IMR-90 (cell line): ENCODE measurements at places on chromosomes 1 and 21. TPM values are rescaled to one million over a fixed set of nuclear protein-coding genes. Genes with fewer than 3 reads are reported as not detected.

DNA sequence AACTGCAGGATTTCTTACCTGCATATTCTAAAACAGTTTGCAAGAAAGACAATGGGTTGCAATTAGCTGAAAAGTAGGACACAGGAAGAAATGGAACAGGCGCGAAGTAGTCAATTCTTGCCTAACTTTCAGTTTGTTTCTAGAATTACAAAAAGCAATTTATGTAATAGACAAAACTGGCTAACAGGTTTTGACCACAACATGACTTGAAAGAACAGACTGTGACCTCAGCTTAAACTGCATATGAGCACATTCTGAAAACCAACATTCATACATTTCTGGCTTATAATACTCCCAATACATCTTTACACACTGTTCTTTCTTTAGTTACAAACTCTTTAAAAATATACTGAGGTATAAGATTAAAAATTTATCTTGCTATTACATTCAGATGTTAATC is 405.9 kb upstream of the B3GALT2 start:
- no peak overlapping the region for H3K4me3 ChIP-seq
- no peak overlapping the region for H3K27ac ChIP-seq
- no peaks in the 10 kb centered on the region for H3K36me3 ChIP-seq
- DNase-seq = no peak

DNA sequence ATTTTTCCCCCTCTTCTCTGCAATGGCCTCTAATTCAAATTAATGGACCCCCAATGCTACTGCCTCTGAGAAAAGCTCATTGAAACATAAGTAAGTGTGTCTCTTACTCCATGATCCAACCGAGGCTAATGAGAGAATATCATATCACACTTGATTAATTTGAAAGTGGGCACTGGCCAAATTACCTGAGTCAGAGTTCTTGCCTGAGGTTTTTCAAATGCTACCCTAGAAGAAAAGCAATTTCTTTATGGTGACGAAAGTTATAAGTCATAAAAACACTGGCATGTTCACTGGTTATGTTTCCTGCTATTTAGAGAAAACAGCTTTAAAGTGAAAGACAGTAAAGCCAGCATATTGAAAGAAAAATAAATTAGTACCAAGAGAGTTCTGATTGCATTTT is 368.8 kb upstream of the TMPRSS15 start:
- no peaks in the 10 kb centered on the region for H3K4me1 ChIP-seq
- no peaks in the 10 kb centered on the region for H3K27me3 ChIP-seq
- H3K27ac ChIP-seq = no peak overlapping the region
- no peak overlapping the region for H3K4me3 ChIP-seq
- H3K36me3 ChIP-seq = no peaks in the 10 kb centered on the region
- no peak for DNase-seq

- H3K27me3 ChIP-seq = no peaks in the 10 kb centered on the region
- DNase-seq = peak; percentile 94
- H3K27ac ChIP-seq = no peak overlapping the region
- H3K36me3 ChIP-seq = peaks cover 10% of the 10 kb centered on the region; the same call in 1 of the 2 replicates
- H3K4me3 ChIP-seq = no peak overlapping the region
These were observed 102.6 kb downstream of the KIAA0319L start for GRCh38 chr1:35454616-35455015.

GRCh38 chr1:27787895-27788294 is 14.9 kb downstream of the STX12 start:
- H3K4me3 ChIP-seq = no peak overlapping the region
- no peaks in the 10 kb centered on the region for H3K27me3 ChIP-seq
- DNase-seq = peak; percentile 68
- H3K27ac ChIP-seq = no peak overlapping the region
- peaks cover 5% of the 10 kb centered on the region for H3K4me1 ChIP-seq

GRCh38 chr1:106978477-106979322 is 77.8 kb upstream of the PRMT6 start:
- peak; percentile 9 for DNase-seq
- no peaks in the 10 kb centered on the region for H3K27me3 ChIP-seq
- H3K27ac ChIP-seq = no peak overlapping the region
- no peak overlapping the region for H3K4me3 ChIP-seq

DNA sequence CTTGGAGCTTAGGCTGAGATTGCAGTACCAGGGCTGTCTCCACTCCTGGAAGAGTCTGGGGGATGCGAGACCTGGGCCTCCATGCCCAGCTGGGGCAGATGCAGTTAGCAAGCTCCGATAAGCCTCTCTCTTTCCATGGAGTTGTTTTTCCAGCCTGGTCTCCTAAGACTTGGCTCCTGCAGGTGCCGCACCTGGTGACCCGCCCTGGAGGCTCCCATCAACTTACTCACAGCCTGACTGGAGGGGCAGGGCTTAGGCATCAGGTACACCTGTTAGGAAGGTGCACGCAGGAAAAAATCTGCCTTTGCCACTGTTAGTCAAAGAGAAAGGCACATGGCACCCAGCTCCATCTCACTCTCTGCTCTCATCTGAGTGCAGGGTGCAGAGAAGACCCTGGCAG is 198.1 kb upstream of the TMEM51 start:
- no peaks in the 10 kb centered on the region for H3K27me3 ChIP-seq
- DNase-seq = no peak
- H3K36me3 ChIP-seq = peaks cover 11% of the 10 kb centered on the region; the same call in 1 of the 2 replicates
- H3K27ac ChIP-seq = no peak overlapping the region
- peaks cover 12% of the 10 kb centered on the region for H3K4me1 ChIP-seq
- no peak overlapping the region for H3K4me3 ChIP-seq

DNA sequence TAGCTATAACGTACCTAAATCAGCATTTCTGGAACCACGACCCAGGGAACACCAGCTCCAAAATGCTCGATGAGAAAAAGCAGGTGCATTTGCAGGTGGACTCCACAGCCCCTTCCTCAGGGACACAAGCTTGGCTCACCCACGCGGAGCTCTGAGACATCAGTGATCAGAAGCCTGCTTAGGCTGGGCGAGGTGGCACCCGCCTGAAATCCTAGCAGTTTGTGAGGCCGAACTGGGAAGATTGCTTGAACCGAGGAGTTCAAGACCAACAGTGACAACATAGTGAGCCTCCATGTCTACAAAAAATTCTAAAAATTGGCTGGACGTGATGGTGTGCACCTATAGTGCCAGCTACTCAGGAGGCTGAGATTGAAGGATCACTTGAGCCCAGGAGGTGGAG is 2.5 kb upstream of the TSPEAR start:
- H3K27ac ChIP-seq = no peak overlapping the region
- peaks cover 71% of the 10 kb centered on the region for H3K27me3 ChIP-seq
- peaks cover 1% of the 10 kb centered on the region; the same call in 1 of the 2 replicates for H3K4me1 ChIP-seq
- no peaks in the 10 kb centered on the region for H3K36me3 ChIP-seq
- DNase-seq = no peak

- no peak overlapping the region for H3K27ac ChIP-seq
- H3K36me3 ChIP-seq = no peaks in the 10 kb centered on the region
- H3K4me1 ChIP-seq = no peaks in the 10 kb centered on the region
- DNase-seq = no peak
- H3K27me3 ChIP-seq = peaks cover 70% of the 10 kb centered on the region
- H3K4me3 ChIP-seq = no peak overlapping the region
These were observed 39.1 kb upstream of the KIF21B start for GRCh38 chr1:201062511-201063091.

DNA sequence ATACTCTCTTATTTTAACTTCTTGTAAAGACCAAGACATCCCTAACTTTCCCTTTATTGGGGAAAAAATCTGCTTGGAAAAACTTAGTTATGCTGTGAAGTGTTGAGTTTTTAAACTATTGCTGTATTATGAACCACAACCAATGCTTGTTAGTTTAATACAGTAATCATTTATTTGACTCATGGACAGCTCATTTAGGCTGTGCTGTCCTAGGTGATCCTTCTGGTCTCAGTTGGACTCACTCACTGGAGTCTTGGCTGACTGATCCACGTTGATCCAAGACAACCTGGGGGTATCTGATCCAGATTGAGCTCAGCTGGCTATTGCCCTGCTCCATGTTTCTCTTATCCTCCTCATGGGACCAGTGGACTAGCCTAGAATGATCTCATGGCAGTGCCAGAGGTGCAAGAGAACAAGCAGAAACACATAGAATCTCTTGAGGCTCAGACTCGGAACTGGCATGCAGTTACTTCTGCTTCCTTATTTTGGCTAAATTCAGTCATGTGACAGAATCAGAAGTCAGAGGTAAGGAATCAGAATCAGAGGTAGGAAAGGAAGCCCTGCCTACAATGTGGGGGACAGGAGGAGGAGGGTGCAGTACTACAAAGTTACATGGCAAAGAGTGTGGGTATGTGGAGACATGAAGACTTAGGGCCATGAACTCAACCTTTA is 156.5 kb downstream of the FGGY start:
- DNase-seq = peak; percentile 58
- H3K4me3 ChIP-seq = no peak overlapping the region
- peaks cover 1% of the 10 kb centered on the region for H3K4me1 ChIP-seq

FMO3 gene
- total RNA-seq = under 0.01 TPM in 1 of 2 replicates, not detected in the other

GRCh38 chr1:58227604-58228003 is 318.9 kb downstream of the OMA1 start:
- H3K4me3 ChIP-seq = no peak overlapping the region
- DNase-seq = no peak
- H3K27ac ChIP-seq = no peak overlapping the region
- no peaks in the 10 kb centered on the region for H3K27me3 ChIP-seq
- no peaks in the 10 kb centered on the region for H3K36me3 ChIP-seq

GRCh38 chr1:161726473-161727255 is 5.3 kb downstream of the FCRLB start:
- DNase-seq = peak; percentile 79
- H3K4me3 ChIP-seq = peak overlapping the region; percentile 98
- peak overlapping the region; percentile 91 for H3K27ac ChIP-seq
- H3K27me3 ChIP-seq = no peaks in the 10 kb centered on the region

TGFB2 gene
- total RNA-seq = 3.8 and 5.3 TPM in 2 replicates

DNA sequence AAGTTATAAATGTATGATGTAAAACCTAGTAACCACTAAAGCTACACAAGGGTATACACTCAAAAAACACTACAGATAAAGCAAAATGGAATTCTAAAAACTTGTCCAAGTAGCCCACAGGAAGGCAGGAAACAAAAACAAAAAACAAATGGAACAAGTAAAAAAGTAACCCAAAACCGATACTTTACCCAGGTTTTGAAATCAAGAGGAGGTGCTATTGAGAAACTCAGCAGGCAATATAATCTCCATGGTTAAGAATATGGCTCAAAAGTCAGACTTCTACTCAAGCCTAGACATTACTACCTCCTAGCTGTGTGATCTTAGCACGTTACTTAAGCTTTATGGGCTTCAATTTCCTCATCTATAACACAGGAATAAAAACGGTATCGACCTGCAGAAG is 13.3 kb downstream of the RBBP5 start:
- H3K36me3 ChIP-seq = peaks cover 26% of the 10 kb centered on the region
- H3K4me1 ChIP-seq = no peaks in the 10 kb centered on the region
- no peak overlapping the region for H3K4me3 ChIP-seq
- DNase-seq = no peak

- no peak overlapping the region for H3K4me3 ChIP-seq
- peaks cover 2% of the 10 kb centered on the region; the same call in 1 of the 2 replicates for H3K4me1 ChIP-seq
- no peak overlapping the region for H3K27ac ChIP-seq
- no peak for DNase-seq
These were observed 8.7 kb upstream of the CADM3 start for GRCh38 chr1:159162516-159163265.

ISG15 gene
- 92.2 and 105 TPM in 2 replicates for total RNA-seq

DNA sequence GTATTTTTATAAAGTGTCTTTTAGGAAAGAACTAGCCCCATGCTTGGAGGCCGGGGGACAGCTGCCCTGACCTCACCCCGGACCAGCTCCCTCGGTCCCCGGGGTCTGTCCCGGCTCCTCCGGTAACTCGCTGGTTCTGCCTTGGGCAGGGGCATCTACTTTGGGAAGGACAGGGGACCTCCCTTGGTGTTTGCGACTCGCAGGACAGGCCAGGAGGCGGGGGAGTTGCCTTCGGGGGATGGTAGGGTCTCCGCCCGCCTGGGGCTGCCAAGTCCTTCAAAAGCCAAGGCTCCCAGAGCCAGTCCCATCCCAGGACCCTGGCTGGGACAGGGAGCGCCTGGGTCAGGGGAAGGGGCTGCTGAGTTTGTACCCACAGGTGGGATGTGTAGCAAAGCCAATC is 157.9 kb downstream of the PEX14 start:
- no peak overlapping the region for H3K4me3 ChIP-seq
- H3K4me1 ChIP-seq = peaks cover 9% of the 10 kb centered on the region
- peaks cover 4% of the 10 kb centered on the region; the same call in 1 of the 2 replicates for H3K27me3 ChIP-seq

GRCh38 chr1:38047603-38048141 is 1.1 kb upstream of the POU3F1 start:
- peak; percentile 56 for DNase-seq
- H3K4me3 ChIP-seq = peak overlapping the region; percentile 48
- peaks cover 69% of the 10 kb centered on the region for H3K27me3 ChIP-seq
- no peak overlapping the region for H3K27ac ChIP-seq
- H3K36me3 ChIP-seq = no peaks in the 10 kb centered on the region

SLAMF6 gene
- total RNA-seq = not detected in 2 replicates

- no peaks in the 10 kb centered on the region for H3K4me1 ChIP-seq
- H3K27me3 ChIP-seq = no peaks in the 10 kb centered on the region
- H3K4me3 ChIP-seq = no peak overlapping the region
- no peak for DNase-seq
- H3K36me3 ChIP-seq = no peaks in the 10 kb centered on the region
These were observed 1514.2 kb downstream of the MRPL39 start for GRCh38 chr21:24093032-24093431.

- no peaks in the 10 kb centered on the region for H3K27me3 ChIP-seq
- H3K36me3 ChIP-seq = no peaks in the 10 kb centered on the region
- DNase-seq = no peak
- H3K4me3 ChIP-seq = no peak overlapping the region
These were observed 36.4 kb downstream of the ELK4 start for GRCh38 chr1:205595435-205595834.

GRCh38 chr21:31078796-31079195 is 40.5 kb upstream of the KRTAP19-8 start:
- H3K36me3 ChIP-seq = no peaks in the 10 kb centered on the region
- H3K4me1 ChIP-seq = no peaks in the 10 kb centered on the region
- no peak overlapping the region for H3K27ac ChIP-seq
- no peaks in the 10 kb centered on the region for H3K27me3 ChIP-seq

MMEL1 gene
- under 0.01 TPM in 2 replicates for total RNA-seq

GRCh38 chr1:198121056-198121826 is 35.6 kb upstream of the NEK7 start:
- H3K27me3 ChIP-seq = no peaks in the 10 kb centered on the region
- peaks cover 9% of the 10 kb centered on the region for H3K4me1 ChIP-seq

- H3K27me3 ChIP-seq = no peaks in the 10 kb centered on the region
- no peak overlapping the region for H3K27ac ChIP-seq
- H3K4me3 ChIP-seq = no peak overlapping the region
- DNase-seq = no peak
- H3K4me1 ChIP-seq = no peaks in the 10 kb centered on the region
- no peaks in the 10 kb centered on the region for H3K36me3 ChIP-seq
These were observed 116.0 kb downstream of the ASTN1 start for GRCh38 chr1:177048314-177049069.
